ENCODE measurements at places on chromosomes 13 and 19. TPM values are rescaled to one million over a fixed set of nuclear protein-coding genes. Genes with fewer than 3 reads are reported as not detected.

The NLRP5 gene
- total RNA-seq, result not detected

The NOTCH3 gene
- 0.22 TPM for total RNA-seq

The C19orf25 gene
- 51.2 TPM for total RNA-seq

The LILRB3 gene
- total RNA-seq, result 1.3 TPM

The PTGIR gene
- total RNA-seq, result 8.0 TPM

The SLC25A41 gene
- total RNA-seq, result 0.91 TPM

The SMIM17 gene
- 0.39 TPM for total RNA-seq

The ADGRE1 gene
- total RNA-seq, result 1.0 TPM

The CPB2 gene
- not detected for total RNA-seq

The DNAJC15 gene
- 15.7 TPM for total RNA-seq

The KIR2DL1 gene
- total RNA-seq, result not detected

The IL11 gene
- total RNA-seq, result 0.53 TPM

The ZNF837 gene
- 3.5 TPM for total RNA-seq

- peak overlapping the region; percentile 84 for H3K27ac ChIP-seq
- peak; percentile 90 for DNase-seq
- peaks cover 5% of the 10 kb centered on the region for H3K27me3 ChIP-seq
- peaks cover 5% of the 10 kb centered on the region for H3K36me3 ChIP-seq
- peaks cover 42% of the 10 kb centered on the region for H3K4me1 ChIP-seq
Measured at GRCh38 chr19:39297931-39298634, 1.9 kb downstream of the IFNL1 start.

- H3K27me3 ChIP-seq, result peaks cover 44% of the 10 kb centered on the region
- no peak for DNase-seq
- H3K4me1 ChIP-seq, result peaks cover 19% of the 10 kb centered on the region
- H3K4me3 ChIP-seq, result no peak overlapping the region
Measured at GRCh38 chr19:46497773-46498172, 2.1 kb upstream of the PNMA8B start.

- H3K36me3 ChIP-seq, result peaks cover 5% of the 10 kb centered on the region
- H3K4me1 ChIP-seq, result no peaks in the 10 kb centered on the region
- DNase-seq, result no peak
Measured at GRCh38 chr19:40241809-40242384, 15.4 kb upstream of the CCNP start.

DNA sequence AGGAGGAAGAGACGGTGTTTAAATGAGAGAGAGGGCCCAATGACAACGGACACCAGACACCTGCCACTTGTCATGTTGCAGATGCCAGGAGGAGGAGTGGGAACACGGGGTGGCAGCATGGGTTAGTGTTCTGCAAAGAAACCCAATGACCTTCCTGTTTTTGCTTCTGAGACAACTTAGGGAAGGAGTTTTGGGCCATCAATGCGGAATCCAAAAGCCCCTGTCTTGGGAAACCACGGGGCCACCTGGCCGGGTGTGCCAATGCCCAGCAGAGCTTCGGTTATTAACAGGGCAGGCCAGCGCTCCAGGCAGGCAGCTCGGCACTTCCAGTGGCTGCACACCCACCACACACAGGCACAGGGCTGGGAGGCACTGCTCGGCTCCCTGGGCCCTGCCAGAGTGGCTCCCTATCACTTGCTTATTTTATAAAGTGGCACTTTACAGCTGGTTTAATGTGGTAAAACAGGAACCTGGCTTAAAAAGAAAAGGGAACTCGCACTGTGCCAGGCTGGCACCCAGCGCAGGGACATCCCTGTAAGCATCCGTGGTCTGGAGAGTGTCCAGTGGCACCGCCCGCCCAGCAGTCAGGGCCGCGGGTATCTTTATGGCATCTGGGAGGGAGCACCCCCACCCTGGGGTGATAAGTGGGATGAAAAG lies 19.1 kb downstream of the ELL start:
- H3K27ac ChIP-seq, result no peak overlapping the region
- peaks cover 78% of the 10 kb centered on the region for H3K4me1 ChIP-seq
- H3K4me3 ChIP-seq, result no peak overlapping the region
- no peaks in the 10 kb centered on the region for H3K27me3 ChIP-seq
- no peak for DNase-seq

- H3K4me3 ChIP-seq, result no peak overlapping the region
- no peaks in the 10 kb centered on the region for H3K27me3 ChIP-seq
- no peaks in the 10 kb centered on the region for H3K4me1 ChIP-seq
- no peak overlapping the region for H3K27ac ChIP-seq
Measured at GRCh38 chr19:3243819-3244700, 19.6 kb downstream of the CELF5 start.

DNA sequence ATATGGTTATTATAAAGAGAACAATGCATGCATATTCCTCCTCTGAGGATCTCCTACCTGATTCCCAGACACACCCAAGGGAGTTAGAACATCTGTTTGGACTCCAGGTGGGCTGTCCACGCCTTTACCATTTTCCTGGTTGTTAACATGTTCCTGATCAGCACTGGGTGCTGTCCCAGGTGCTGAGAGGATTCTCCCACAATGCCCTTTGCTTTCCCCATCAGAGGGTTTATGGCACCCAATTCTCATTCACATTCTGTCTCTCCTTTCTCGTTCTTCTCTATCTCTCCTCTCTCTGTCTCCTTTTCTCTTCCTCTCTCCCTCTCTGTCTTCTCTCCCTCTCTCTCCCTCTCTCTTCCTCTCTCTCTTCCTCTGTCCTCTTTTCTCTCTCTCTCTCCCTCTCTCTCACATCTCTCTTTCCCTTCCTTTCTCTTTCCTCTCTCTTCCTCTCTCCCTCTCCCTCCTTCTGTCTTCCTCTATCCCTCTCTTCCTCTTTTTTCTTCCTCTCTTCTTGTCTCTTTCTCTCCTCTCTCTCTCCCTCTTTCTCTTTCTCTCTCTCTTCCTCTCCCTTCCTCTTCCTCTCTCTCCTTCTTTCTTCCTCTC lies 3.3 kb upstream of the RDH13 start:
- H3K27me3 ChIP-seq, result peaks cover 62% of the 10 kb centered on the region
- peaks cover 14% of the 10 kb centered on the region for H3K4me1 ChIP-seq
- no peak for DNase-seq
- H3K27ac ChIP-seq, result no peak overlapping the region

DNA sequence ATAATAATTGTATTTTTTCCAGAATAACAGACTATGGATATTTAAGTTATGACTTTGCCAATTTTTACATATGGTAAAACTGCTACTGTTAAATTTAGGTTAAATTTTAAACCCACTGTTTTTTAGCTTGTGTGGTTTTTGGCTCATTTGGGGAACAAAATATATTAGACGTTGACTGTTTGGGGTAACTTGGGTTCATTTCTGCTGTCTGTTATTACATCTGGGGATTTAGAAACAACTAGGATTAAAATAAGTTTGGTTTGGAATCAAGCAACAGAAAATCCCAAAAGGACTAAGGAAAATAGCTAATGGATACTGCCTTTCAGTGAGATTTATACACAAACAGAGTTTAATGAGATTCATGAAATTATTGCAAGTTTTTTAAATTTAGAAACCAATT lies 92.9 kb downstream of the ZNF100 start:
- H3K27ac ChIP-seq, result no peak overlapping the region
- peaks cover 2% of the 10 kb centered on the region for H3K27me3 ChIP-seq
- H3K4me3 ChIP-seq, result no peak overlapping the region
- no peak for DNase-seq
- no peaks in the 10 kb centered on the region for H3K36me3 ChIP-seq

- no peak overlapping the region for H3K27ac ChIP-seq
- DNase-seq, result peak; percentile 87
- H3K4me1 ChIP-seq, result peaks cover 10% of the 10 kb centered on the region
Measured at GRCh38 chr19:13060964-13061927, 41.4 kb downstream of the LYL1 start.

DNA sequence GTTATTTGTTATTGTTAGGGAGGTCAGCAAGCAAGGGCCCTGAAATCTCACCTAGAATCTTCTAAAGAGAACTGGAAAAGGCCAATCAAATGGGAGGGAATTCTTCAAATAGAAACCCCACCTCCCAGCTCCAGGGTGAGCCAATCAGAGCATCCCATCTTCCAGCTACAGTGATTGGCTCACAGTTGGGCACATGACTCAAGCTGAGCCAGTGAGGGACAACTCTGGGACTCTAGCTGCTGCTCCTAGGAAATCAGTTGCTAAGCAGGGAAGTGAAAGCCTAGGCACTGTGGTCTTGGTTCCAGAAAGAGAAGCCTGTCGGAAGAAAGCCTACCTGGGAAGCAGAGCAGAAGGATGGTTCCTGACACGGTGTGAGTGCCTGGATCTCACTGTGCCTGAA lies 13.4 kb downstream of the TM6SF2 start:
- peaks cover 6% of the 10 kb centered on the region for H3K4me1 ChIP-seq
- H3K4me3 ChIP-seq, result no peak overlapping the region
- H3K27me3 ChIP-seq, result peaks cover 49% of the 10 kb centered on the region

DNA sequence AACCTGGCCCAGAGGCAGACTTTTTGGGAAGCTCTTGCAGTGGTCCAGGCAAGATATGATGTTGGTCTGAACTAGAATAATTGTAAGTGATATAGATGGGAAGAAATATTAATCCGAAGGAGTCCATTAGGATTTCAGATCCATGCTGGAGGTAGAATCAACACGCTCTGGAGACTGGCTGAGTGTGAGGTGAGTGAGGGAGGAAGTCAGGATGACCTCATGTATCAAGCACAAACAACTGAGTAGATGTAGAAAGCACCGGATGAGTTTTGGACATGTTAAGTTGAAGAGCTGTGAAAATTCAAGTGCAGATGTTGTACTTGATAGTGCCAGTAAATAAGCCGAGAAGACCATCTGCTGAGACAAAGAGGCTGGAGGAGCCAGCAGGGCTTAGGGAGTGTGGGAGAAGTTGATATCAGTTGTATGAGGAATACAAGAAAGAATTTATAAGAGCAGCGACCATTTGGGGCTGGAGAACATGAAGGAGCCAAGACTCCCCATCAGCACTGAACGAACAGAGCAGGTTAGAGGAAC lies 5.3 kb upstream of the CNMD start:
- peaks cover 22% of the 10 kb centered on the region for H3K27me3 ChIP-seq
- no peak overlapping the region for H3K27ac ChIP-seq
- H3K36me3 ChIP-seq, result no peaks in the 10 kb centered on the region
- H3K4me3 ChIP-seq, result no peak overlapping the region

DNA sequence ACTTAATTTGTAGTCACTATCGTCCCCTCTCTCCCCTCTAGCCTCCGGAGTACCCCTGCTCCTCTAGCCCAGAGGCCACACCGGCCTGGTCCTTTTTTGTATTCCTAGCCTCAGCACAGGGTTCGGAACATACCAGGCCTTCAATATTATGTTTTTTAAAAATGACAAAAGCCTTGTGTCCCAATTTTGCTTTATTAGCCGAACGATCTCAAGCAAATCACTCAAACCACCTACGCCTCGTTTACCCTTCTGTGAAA lies 463 bp upstream of the POMP start:
- DNase-seq, result no peak
- peak overlapping the region; percentile 98 for H3K4me3 ChIP-seq
- peak overlapping the region; percentile 95 for H3K27ac ChIP-seq
- no peaks in the 10 kb centered on the region for H3K27me3 ChIP-seq
- H3K36me3 ChIP-seq, result peaks cover 20% of the 10 kb centered on the region

DNA sequence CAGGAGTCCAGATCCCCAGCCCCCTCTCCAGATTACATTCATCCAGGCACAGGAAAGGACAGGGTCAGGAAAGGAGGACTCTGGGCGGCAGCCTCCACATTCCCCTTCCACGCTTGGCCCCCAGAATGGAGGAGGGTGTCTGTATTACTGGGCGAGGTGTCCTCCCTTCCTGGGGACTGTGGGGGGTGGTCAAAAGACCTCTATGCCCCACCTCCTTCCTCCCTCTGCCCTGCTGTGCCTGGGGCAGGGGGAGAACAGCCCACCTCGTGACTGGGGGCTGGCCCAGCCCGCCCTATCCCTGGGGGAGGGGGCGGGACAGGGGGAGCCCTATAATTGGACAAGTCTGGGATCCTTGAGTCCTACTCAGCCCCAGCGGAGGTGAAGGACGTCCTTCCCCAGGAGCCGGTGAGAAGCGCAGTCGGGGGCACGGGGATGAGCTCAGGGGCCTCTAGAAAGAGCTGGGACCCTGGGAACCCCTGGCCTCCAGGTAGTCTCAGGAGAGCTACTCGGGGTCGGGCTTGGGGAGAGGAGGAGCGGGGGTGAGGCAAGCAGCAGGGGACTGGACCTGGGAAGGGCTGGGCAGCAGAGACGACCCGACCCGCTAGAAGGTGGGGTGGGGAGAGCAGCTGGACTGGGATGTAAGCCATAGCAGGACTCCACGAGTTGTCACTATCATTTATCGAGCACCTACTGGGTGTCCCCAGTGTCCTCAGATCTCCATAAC lies at the start of gene APOE:
Gene APOE, plus strand, starts transcription at position 360 of the 724 bp plus-strand sequence. CDS start 829 bp downstream, outside the sequence.
- peak within 1 kb of the TSS; percentile 33 for H3K4me3 ChIP-seq
- DNase-seq, result no peak
- peaks cover 2% of the 10 kb centered on the region for H3K36me3 ChIP-seq
- peak within 1 kb of the TSS; percentile 34 for H3K27ac ChIP-seq

GRCh38 chr19:3478409-3479176 lies 1.7 kb downstream of the SMIM24 start:
- H3K27me3 ChIP-seq, result peaks cover 2% of the 10 kb centered on the region
- no peaks in the 10 kb centered on the region for H3K36me3 ChIP-seq
- H3K27ac ChIP-seq, result peak overlapping the region; percentile 96

- peaks cover 21% of the 10 kb centered on the region for H3K4me1 ChIP-seq
- DNase-seq, result no peak
- H3K27me3 ChIP-seq, result peaks cover 16% of the 10 kb centered on the region
- H3K4me3 ChIP-seq, result no peak overlapping the region
- H3K27ac ChIP-seq, result no peak overlapping the region
Measured at GRCh38 chr19:41926028-41926762, 2.1 kb downstream of the ERFL start.

DNA sequence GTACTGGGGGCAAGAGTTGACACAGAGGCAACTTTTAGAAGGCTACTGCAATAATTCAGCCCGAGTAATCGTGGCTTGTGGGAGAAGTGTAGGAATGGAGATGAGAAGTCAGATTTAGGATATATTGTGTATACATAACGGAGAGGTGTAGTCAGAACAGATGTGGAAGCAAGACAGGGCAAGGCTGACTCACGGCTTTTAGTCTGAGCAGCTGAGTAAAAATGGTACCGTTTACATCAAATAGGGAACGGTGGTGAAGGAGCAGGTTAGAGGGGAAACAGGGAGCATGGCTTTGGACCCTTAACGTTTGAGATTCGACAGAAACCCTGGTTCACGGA lies 796 bp upstream of the LSM14A start:
- DNase-seq, result no peak
- peaks cover 2% of the 10 kb centered on the region for H3K27me3 ChIP-seq
- H3K27ac ChIP-seq, result peak overlapping the region; percentile 97
- peak overlapping the region; percentile 85 for H3K4me3 ChIP-seq

- DNase-seq, result no peak
- no peak overlapping the region for H3K4me3 ChIP-seq
- no peaks in the 10 kb centered on the region for H3K36me3 ChIP-seq
- H3K27ac ChIP-seq, result no peak overlapping the region
Measured at GRCh38 chr19:46298479-46299003, 1.7 kb downstream of the HIF3A start.

- no peaks in the 10 kb centered on the region for H3K36me3 ChIP-seq
- no peak overlapping the region for H3K27ac ChIP-seq
- peaks cover 3% of the 10 kb centered on the region for H3K27me3 ChIP-seq
- DNase-seq, result no peak
- H3K4me3 ChIP-seq, result no peak overlapping the region
- H3K4me1 ChIP-seq, result no peaks in the 10 kb centered on the region
Measured at GRCh38 chr13:105278943-105279381, 1256.5 kb downstream of the EFNB2 start.

- H3K36me3 ChIP-seq, result peaks cover 23% of the 10 kb centered on the region
- DNase-seq, result no peak
- H3K27me3 ChIP-seq, result no peaks in the 10 kb centered on the region
- peak overlapping the region; percentile 67 for H3K4me3 ChIP-seq
Measured at GRCh38 chr19:38666663-38667511, 19.4 kb downstream of the ACTN4 start.

GRCh38 chr19:6828306-6828697 lies 55.8 kb downstream of the VAV1 start:
- DNase-seq, result peak; percentile 24
- H3K4me3 ChIP-seq, result no peak overlapping the region
- no peaks in the 10 kb centered on the region for H3K27me3 ChIP-seq
- H3K27ac ChIP-seq, result no peak overlapping the region
